ENCODE measurements at places on chromosomes 1 and 21.

GRCh38 chr1:20589331-20590278 lies 708 bp downstream of the CDA start:
- no peak for DNase-seq

- DNase-seq: no peak
These were observed 320 bp downstream of the C1orf174 start for GRCh38 chr1:3899754-3900149.

GRCh38 chr1:114926607-114927006 lies 71.9 kb downstream of the SYCP1 start:
- DNase-seq: no peak

DNA sequence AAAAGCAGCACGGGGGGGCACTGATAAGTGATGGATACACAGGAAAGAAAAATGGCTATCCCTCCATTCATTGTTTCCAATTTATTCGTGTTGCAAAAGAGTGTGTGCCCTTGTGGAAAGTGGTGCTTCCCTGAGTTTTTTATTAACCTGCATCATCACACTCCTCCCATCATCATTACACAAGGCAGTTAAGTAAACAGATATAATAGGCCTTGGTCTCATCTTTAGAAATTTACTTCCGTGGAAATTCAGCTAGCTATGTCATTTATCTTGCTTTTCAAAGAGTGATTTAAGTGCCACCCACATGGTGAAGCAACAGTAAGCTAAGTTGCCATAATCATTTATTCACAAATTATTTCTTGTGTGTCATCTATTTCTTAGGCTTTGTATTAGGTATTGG lies 473.3 kb downstream of the NEGR1 start:
- no peak for DNase-seq

- peak; percentile 96 for DNase-seq
These were observed 87.7 kb downstream of the INTS7 start for GRCh38 chr1:211947396-211948295.

GRCh38 chr1:29465755-29466154 lies 229.4 kb downstream of the PTPRU start:
- DNase-seq: no peak

Measured in NCI-H1417 treated with DMSO at 0.1 percent for 48 hours (cell line).